ENCODE measurements at places on chromosomes 12 and 14.

GRCh38 chr12:49730568-49731101 is 10.7 kb upstream of the TMBIM6 start:
- DNase-seq, result no peak

DNA sequence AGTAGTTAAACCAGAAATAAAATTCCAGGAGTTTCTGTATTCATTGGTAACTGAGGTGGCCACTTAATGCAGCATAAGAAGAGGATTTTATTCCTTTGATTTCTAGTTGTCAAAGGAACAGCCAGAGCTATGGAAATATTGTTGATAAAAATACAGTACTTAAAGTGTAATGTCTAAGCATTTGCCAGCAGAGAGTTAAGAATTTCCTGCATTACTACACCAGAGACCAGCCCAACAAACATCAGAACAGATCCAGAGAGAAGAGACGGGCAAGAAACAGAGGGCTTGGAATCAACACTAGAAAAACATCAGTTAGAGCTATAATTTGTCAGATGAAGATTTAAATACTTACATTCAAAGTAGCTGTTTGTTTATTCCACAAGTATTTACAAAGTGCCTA is 77.9 kb downstream of the ST8SIA1 start:
- no peak for DNase-seq

GRCh38 chr14:55347748-55348147 is 63.9 kb downstream of the ATG14 start:
- no peak for DNase-seq

DNA sequence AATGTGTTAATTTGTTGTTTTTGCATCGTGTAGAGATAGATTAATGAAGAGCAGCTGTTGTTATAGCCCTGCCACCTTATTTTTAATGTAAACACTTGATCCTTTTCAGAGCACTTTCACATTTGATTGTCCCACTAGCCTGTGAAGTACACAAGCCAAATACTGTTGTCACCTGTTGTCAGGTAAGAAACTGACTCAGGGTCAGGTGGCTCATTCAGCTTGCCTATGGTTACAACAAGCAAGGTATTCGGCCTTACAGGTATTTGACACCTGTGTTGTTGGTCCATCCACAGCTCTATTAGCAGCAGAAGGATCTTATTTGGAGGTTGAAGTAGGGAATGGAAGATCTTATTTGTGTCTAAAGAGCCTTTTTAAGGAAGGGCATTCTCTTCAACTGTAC is 108.9 kb downstream of the GPR135 start:
- DNase-seq, result no peak

- DNase-seq, result no peak
Observed at GRCh38 chr12:130668286-130669204, 47.6 kb downstream of the RIMBP2 start.

GRCh38 chr12:68189821-68190242 is 30.3 kb upstream of the IFNG start:
- peak; percentile 34 for DNase-seq

DNA sequence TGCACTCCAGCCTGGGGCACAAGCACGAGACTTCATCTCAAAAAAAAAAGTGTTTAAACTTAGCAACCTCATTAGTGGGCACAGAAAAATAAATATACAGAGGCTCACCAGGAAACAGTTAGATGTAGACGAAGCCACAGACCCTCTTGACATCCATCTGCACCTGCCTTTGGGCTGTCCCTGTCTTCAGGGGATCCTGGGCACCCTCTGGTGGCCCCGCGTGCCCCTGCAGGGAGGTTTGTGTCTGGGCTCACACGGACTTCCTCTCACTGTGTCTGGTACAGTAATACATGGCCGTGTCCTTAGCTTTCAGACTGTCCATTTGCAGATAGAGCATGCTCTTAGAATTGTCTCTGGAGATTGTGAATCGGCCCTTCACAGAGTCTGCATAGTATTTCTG is 916.5 kb downstream of the TMEM121 start:
- no peak for DNase-seq

DNA sequence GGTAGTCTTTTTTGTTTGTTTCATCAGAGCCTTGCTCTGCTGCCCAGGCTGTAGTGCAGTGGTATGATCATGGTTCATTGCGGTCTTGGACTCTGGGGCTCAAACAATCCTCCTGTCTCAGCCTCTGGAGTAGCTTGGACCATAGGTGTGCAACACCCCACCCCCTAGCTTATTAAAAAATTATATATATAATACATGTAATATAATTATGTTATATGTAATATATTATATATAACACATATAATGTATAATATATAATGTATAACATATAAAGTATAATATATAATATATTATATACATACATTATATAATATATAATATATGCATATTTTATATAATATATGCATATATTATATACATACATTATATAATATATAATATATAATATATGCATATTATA is 21.8 kb downstream of the LHX5 start:
- no peak for DNase-seq

GRCh38 chr12:106093246-106093645 is 45.5 kb downstream of the NUAK1 start:
- no peak for DNase-seq

DNA sequence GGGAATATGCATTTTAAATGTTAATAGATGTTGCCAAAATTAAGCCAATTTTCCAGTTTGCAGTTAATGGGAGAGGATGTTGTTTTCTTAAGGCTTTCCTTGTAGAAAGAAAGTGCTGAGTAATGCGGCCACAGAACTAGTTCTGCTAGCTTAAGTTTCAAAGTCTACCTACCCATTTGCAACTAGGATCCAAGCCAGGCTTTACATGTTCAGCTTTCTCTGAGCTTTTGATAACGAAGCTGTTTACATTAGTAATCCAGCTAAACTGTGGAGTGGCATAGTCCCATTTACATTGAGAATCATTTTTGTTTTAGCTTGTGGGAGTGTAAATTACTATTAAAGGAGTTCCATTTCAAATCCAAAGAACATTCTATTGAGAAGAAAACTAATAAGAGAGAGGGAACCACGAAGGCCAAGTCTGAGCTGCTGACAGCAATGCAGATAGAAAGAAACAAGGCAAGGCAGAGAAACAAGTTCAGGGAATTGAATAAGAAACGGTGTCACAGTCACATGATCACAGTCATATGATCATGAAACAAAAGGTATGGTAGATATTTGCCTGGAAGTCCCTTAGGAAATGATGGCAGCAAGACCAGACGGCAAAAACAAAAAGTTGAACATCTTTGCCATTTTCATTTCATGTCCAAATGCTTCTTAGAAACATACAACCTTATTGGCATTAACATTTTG is 274.9 kb downstream of the PAWR start:
- no peak for DNase-seq

DNA sequence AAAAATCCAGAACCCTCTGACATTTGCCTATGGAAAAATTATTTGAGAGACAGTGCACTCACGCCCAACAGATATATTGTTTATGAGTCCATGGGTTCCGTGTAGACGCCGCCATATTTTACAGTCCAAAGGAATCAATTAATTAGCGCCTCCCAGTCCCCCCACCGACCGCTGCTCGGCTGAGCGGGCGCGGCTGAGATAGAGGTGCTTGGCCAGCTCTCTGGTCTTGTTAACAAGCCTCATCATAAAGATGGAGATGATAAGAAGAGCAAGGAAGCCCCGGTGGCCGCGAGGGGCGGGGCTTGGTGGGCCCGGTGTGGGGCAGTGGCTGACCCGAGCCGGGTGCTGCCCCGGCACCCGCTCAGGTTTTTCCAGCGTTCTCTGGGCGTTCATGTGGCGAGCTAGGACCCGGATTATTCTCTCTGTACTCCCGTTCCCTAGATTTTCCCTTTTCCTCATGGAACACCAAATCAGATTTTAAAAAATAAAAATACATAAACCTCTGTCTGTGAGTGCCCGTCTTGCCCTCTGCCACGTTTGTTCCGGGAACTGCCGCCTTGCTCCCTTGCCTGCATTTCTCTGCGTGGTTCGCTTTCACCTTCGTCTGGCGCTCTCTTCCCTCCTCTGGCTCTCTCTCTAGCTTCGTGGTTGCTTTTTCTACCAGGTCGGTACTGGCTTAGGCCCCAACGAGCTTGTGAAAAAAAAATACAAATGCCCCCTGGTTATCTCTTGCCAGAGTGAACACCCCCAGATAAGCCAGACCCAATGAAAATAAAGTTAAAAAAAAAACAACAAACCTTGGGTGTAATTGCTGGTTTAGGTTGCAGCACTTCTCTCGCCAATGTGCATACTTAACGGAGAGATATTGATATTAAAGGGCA is 9.0 kb downstream of the HOXC12 start:
- no peak for DNase-seq

DNA sequence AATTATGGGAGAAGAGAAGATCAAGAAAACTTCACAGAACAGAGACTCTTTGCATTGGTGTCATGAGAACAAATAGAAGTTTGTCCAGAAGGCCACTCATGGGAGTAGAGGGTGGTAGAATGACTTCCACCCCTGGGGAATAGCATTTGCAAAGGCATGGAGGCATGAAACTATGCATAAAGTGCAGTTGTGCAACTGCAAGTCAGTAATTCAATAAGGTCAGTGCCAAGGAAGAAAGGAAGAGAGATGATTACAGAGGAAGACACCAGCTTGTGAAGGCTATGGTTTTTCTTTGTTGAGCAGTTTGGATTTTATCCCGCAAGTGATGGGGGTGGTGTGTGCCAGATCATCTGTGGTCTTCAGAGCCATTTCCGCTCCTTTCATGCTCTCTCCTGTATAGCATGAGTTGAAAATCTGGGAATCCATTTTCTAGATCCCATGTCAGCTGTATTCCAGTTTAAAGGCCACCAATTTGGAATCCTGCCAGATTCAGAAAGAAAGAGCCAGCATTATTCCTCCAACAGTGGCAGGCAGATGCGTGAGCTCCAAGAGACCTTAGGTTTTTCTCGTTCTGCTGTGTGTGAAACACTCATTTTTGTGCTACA is 67.6 kb upstream of the GRIN2B start:
- no peak for DNase-seq

DNA sequence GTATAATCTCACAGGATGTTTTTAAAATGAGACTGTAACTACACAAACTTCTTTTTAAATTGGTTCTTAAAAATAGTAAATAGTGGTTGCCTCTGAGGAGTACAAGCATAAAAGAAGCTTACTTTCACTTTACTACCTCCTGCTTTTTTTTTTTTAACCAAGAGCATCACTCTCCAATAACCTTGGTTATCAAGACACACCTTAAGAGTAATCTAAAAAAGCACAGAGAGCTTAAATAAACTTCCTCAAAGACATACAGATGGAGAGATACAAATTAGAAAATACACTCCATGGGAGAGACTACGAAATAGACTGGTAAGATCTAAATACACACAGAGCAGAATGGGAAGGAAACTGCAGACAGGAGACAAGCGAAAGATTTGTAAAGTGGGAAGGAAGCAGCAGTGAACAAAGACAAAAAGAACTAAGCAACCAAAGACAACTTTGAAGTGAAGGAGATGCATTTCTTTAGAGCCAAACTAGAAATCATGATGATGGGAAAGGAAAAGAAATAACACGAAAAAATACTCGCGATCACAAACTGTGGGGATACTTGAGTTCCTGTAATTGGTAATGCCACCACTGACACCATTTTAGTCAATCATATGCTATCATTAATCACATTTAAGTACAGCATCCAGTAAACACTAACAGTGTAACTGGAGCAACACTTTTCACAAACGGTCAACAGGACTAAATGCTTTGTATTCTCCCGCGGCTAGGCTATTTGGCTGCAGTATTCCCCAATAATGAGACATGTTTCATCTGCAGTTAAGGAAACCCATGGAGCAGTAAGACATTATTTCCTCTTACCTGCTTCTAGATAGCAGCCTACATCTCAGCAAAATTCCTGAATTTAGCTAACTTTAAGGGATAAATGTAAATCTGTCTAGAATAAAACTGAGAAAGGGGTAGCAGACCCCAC is 8.2 kb downstream of the SINHCAF start:
- DNase-seq, result no peak

DNA sequence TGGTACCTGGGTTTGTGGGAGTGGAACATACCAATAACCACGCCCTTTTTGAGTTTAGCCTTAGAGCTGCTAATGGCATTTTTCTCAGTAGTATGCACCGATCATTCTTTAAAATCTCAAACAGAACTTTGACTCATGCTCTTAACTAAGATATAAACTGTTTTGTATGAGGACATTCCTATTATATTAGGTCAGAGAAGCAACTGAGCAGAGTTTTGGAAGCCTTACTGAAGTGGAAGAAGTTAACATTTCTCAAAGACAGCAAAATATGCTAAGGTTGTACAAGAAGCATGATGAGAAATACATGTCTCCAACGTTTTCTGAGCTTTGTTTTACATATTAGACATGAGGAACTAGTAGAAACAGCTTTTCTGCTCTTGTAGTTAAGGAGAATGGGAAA is 819.2 kb downstream of the FSCB start:
- DNase-seq, result peak; percentile 1

GRCh38 chr14:99206090-99206489 is 65.9 kb downstream of the BCL11B start:
- no peak for DNase-seq

GRCh38 chr12:38282886-38283285 is 33.7 kb upstream of the ALG10B start:
- DNase-seq, result no peak

DNA sequence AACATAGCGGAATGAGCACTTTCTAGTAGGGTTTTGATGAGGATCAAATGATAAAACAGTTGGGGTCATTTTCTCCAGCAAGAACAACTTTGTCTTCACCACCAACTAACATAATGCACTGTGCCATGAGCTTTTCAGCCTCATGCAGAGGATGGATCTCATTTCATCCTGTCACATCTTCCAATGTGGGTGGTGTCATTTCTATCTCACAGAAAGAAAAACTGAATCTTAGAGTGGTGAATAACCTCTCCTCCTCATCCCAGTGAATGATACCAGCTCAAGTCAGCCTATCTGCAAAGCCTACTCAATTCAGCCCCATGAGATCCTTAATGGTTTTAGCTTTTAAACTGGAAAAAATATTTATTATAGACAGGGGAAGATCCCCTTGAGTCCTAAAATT is 1147.2 kb downstream of the VRK1 start:
- DNase-seq, result no peak

- no peak for DNase-seq
Observed at GRCh38 chr12:604956-605355, 58.3 kb downstream of the NINJ2 start.
